Fibroblast of the aortic adventitia (primary cell): ENCODE measurements at places on chromosomes 11 and 22. TPM values are rescaled to one million over a fixed set of nuclear protein-coding genes. Genes with fewer than 3 reads are reported as not detected.

Gene NLRP14
- 0.18 TPM in 1 of 2 replicates, not detected in the other for total RNA-seq

Gene HYOU1
- total RNA-seq, result 117 and 126 TPM in 2 replicates

Gene PDGFD
- total RNA-seq, result 32.4 and 37.4 TPM in 2 replicates

Gene ACCS
- 10.8 and 39.4 TPM in 2 replicates for total RNA-seq

Gene DEFB131B
- total RNA-seq, result not detected in 2 replicates

Gene HPX
- total RNA-seq, result 1.2 TPM in 1 of 2 replicates, not detected in the other

Gene DMC1
- 1.3 and 5.3 TPM in 2 replicates for total RNA-seq

Gene PTPRCAP
- 0.41 and 0.45 TPM in 2 replicates for total RNA-seq

Gene PDE2A
- total RNA-seq, result 0.41 TPM in 1 of 2 replicates, not detected in the other

Gene JAML
- not detected in 2 replicates for total RNA-seq

Gene APOBEC3F
- 1.3 and 4.3 TPM in 2 replicates for total RNA-seq

Gene MARK2
- 11.4 and 12.7 TPM in 2 replicates for total RNA-seq

Gene FANCF
- total RNA-seq, result 8.9 and 12.8 TPM in 2 replicates

Gene EFCAB6
- total RNA-seq, result 2.5 and 2.7 TPM in 2 replicates

Gene OTOG
- not detected in 2 replicates for total RNA-seq

Gene UPK3A
- total RNA-seq, result not detected in 2 replicates

Gene RTN4RL2
- total RNA-seq, result 0.09 and 0.90 TPM in 2 replicates

Gene CRYBA4
- total RNA-seq, result not detected in 2 replicates

Gene THYN1
- total RNA-seq, result 25.0 and 54.5 TPM in 2 replicates

Gene MIAT
- total RNA-seq, result 0.72 and 2.0 TPM in 2 replicates

Gene SCN3B
- not detected in 2 replicates for total RNA-seq

Gene MS4A15
- total RNA-seq, result not detected in 2 replicates

Gene PRRG4
- 0.36 and 0.49 TPM in 2 replicates for total RNA-seq

Gene PATE4
- total RNA-seq, result not detected in 2 replicates

Gene MMP27
- total RNA-seq, result 0.18 TPM in 1 of 2 replicates, not detected in the other

Gene TMEM45B
- not detected in 2 replicates for total RNA-seq

Gene P2RX6
- total RNA-seq, result 0.63 and 5.9 TPM in 2 replicates

Gene ELFN2
- total RNA-seq, result 0.18 and 0.33 TPM in 2 replicates

Gene ANO1
- total RNA-seq, result 0.36 TPM in 1 of 2 replicates, not detected in the other

Gene BTG4
- 0.36 TPM in 1 of 2 replicates, not detected in the other for total RNA-seq

Gene ST14
- total RNA-seq, result 0.09 TPM in 1 of 2 replicates, not detected in the other

Gene UBXN1
- total RNA-seq, result 70.7 and 840 TPM in 2 replicates

Gene C22orf23
- total RNA-seq, result 0.54 TPM in 1 of 2 replicates, not detected in the other

Gene MMP8
- total RNA-seq, result 0.41 TPM in 1 of 2 replicates, not detected in the other

Gene SHANK3
- total RNA-seq, result 0.90 and 0.98 TPM in 2 replicates

Gene CHADL
- 0.99 and 1.6 TPM in 2 replicates for total RNA-seq

Gene KRTAP5-7
- total RNA-seq, result 0.09 and 0.33 TPM in 2 replicates

Gene LRRC74B
- not detected in 2 replicates for total RNA-seq

Gene OR51E2
- not detected in 2 replicates for total RNA-seq

Gene OR56A1
- under 0.01 TPM in 1 of 2 replicates, not detected in the other for total RNA-seq

Gene DNAJB13
- total RNA-seq, result not detected in 2 replicates

Gene CEP126
- total RNA-seq, result 3.9 and 4.2 TPM in 2 replicates
